Fibroblast of upper back skin (primary cell): ENCODE measurements at places on chromosomes 5 and 9.
A peak's percentile ranks its signal among the peaks of the same experiment; 100 is the strongest.

GRCh38 chr5:72237415-72237814 lies 82.6 kb downstream of the MRPS27 start:
- DNase-seq: peak; percentile 56

DNA sequence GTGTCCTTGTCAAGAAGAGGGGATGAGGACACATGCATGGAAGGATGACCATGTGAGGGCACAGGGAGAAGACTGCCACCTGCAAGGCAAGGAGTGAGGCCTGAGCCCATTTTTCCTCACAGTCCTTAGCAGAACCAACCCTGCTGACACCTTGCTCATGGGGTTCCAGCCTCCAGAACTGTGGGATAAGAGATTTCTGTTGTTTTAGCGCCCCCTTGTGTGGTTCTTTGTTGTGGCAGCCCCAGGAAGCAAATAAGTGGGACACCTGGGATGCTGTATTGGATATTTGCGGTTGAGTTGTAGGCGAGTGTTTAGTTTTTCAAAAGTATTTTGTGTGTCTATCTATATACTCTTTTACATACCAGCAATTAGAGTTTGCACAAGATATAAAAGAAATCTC lies 206.4 kb downstream of the NXNL2 start:
- no peak for DNase-seq

GRCh38 chr9:132651259-132651658 lies 18.5 kb downstream of the DDX31 start:
- DNase-seq: peak; percentile 75

DNA sequence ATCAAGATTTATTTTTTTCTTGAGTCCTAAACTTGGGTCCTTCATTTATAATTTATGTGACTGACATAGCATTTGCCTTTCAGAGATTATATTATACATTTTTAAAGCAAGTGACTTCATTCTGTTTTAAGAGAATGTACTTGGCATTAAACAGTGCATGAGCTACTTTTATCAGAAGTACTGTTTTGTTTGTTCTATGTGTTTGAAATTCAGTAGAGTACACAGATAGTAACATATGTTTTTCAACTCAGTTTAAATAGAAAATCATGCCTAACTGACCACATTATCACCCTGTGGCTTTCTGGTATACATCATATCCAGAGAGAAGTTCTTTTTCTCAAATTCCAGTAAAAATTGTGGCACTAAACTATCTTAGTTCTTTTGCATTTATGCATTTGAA lies 335.3 kb upstream of the CDH18 start:
- DNase-seq: no peak

DNA sequence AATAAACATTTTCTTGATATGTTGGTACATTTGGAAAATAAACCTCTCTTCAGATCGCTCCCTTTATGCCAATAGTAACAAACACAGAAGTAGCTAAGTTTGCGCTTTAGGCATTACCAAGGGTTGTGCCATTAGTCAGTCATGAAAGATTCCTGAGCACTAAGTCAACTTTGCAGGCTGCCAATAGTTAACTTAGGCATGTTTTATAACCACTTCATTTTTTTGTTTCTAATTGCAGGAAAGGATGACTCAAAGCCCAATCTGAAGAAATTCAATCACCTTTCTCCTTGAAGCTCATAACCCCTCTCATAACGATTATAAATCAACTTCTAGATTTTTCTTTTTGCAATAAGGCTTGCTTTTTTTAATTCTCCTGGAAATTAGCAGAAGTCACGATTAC lies 517.0 kb downstream of the AGTPBP1 start:
- peak; percentile 89 for DNase-seq

DNA sequence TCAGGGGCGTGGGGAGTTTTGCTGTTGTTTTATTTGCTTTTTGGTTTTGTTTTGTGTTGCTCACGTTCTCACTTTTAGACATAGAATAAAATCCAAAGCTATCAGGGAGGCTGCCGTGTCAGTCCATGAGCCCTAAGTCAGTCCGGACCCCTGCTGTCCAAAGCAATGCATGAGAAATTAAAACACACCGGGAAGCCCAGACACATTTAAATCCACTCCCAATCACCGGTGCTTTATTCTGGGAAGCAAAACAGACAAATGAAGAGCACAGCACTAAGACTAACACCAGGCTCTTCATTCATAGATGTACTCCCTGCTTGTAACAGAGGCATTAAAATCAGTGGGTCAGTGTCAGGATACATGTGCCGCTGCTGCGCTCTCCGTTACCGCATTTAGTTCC lies 180.9 kb downstream of the IRX2 start:
- DNase-seq: no peak

- DNase-seq: no peak
Observed at GRCh38 chr5:23437011-23437410, 70.4 kb upstream of the PRDM9 start.

DNA sequence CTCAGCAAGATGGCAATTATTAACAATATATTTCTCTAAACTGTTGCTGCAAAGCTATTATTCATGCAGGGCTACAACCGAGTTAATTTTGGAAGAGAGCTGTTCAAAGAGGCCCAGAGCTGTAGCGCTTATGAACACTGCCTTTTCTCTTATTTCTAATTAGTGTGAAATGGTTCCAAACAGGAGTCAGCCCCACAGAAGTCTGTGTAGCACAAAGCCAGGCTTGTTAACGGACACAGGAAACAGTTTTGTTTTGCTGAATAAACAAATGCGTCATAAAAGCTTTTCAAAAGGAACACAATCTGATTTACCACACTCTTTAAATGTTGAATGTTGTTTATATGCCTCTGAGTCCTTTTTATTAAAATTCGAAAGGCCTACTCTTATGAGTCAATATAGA lies 396.5 kb downstream of the ANXA1 start:
- DNase-seq: no peak

- DNase-seq: no peak
Observed at GRCh38 chr9:98038958-98039357, 17.6 kb upstream of the NANS start.

GRCh38 chr5:138022912-138023311 lies 10.0 kb downstream of the FAM13B start:
- no peak for DNase-seq

DNA sequence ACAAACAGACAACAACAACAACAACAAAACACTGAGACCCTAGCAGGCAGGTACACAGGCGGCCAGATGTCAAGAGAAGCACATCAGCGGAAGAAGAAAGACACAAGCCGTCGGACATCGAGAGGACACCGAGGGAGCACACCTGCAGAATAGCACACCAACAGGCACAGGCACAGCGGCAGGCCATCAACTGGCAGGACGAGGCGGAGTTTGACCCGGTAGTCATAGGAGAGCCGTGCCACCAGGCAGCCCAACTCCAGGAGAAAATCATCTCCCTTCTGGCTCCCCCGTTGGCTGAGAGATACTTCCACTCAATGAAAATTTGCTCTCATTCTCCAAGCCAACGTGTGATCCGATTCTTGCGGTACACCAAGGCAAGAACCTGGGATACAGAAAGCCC lies 352.1 kb upstream of the IZUMO3 start:
- no peak for DNase-seq

DNA sequence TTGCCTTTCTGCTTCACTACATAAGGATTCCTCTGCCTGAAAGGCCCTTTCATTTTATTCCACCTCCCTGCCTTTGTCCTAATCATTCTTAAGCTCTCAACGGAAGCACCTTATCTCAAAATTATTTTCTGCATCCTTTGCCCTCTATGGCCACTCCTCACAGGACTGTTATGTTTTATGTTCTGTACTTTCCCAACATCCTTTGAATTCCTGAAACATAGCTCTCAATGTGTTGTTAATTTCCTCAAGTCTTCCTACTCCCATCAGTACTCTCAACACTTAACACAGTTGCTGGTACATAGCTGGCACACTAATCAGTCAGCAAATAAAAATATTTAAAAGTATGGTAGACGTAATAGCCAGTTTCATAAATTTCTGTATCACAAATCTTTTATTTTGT lies 193.0 kb downstream of the RFX3 start:
- peak; percentile 22 for DNase-seq

DNA sequence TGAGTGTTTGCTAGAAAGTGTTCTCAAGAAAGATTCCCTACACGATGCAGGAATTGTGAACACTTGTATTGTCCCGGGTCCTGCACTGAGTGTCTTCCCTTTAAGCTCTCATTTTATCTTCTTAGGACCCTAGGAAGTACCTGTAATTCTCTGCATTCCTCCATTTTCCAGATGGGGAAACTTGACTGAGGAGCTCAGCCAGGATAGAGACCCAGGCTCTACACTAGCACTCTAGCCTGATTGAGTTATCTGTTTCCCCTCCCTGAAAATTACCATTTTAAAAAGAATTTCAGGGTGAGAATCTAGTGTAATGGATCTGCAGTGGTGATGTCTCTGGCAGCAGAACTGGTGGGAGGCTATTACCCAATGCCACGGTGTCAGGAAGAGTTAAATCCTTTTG lies 453.9 kb downstream of the KDM4C start:
- no peak for DNase-seq

DNA sequence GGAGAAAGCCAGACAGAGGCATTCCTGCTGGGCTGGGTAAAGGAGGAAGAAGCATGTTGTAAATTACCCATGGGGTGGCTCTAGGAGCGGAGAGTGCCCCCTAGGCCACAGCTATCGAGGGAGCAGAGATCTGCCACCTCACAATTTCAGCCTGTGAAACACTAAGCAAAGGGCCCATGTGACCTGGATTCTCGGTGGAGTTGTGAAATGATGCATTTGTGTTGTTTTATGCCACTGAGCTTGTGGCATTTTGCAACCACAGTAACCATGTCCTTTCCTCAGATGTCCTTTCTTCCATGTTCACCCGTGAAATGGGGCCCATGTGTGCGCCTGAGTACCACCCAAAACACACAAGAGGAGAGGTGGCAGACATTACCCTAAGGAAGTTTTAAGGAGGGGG lies 159.3 kb downstream of the SYK start:
- DNase-seq: no peak

DNA sequence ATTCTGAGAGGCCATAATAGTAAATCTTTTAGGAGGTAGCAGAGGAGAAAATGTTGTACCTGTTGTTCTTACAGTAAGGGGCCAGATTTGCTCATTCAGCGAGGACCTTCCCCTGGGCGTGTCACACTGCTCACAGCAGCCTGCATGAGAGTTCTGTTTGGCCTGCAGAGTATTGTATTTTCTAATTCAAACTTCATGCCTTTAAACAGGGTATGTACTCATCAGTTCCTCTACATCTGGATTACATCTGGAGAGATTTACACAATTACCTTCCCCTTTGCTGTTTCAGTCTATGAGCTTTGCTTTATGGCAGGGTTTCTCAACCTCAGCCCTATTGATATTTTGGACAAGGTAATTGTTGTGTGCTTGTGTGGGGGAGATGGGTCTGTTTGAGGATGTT lies 170.9 kb upstream of the STK32A start:
- DNase-seq: no peak

GRCh38 chr9:95265960-95266359 lies 51.5 kb downstream of the FANCC start:
- DNase-seq: no peak

GRCh38 chr9:135414293-135414692 lies 65.3 kb upstream of the PPP1R26 start:
- no peak for DNase-seq

DNA sequence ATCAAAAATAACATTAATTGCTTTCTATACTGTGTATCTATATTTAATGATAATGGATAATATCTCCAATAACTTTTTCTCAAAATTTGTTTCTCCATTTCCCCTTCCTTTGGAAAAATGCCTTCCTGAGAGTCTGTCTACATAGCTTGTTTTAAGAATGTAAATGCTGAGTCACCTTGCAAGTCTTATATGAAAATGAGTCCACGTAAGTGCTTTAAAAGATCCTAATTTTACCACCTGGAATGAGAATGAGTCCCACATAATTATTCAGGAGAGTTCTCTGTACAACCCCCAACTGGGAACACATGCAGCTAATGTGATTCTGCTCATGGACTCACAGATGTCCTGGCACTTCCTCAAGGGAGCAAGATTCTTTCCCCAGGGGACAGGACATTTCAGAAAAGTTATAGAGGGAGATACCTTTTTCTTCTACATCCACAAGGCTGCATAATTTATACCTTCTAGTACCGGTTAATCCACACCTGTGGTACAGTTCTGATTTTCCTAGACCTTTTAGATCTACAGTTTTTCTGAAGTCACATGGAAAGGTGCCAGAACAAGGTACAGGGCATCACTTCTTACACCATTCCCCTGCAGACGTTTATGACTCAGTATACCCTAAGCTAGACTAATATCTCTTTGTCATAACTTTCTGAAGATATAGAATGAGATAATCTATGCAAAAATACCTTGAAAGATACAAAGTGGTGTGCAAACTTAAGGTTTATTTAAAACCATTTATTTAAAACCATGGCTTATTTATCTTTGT lies 314.1 kb downstream of the CETN3 start:
- peak; percentile 22 for DNase-seq

DNA sequence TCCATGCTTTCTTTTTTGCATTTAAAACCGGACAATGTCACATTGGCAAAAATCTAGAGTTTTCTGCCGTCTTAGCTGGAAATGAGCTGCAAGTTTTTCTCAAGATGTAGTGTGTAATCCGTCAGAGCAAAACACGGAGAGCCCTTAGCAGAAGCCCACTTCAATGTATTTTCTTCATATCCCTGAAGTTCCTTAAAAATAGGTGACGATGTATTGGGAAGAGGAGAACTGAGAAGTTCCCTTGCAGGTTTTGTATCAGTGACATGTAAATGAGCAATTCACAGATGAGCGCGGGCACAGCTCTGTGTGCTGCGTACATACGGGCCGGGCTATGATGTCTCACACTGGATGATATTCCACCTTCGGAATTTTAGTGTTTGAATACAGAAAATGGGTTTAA lies 14.8 kb upstream of the CLPTM1L start:
- no peak for DNase-seq

DNA sequence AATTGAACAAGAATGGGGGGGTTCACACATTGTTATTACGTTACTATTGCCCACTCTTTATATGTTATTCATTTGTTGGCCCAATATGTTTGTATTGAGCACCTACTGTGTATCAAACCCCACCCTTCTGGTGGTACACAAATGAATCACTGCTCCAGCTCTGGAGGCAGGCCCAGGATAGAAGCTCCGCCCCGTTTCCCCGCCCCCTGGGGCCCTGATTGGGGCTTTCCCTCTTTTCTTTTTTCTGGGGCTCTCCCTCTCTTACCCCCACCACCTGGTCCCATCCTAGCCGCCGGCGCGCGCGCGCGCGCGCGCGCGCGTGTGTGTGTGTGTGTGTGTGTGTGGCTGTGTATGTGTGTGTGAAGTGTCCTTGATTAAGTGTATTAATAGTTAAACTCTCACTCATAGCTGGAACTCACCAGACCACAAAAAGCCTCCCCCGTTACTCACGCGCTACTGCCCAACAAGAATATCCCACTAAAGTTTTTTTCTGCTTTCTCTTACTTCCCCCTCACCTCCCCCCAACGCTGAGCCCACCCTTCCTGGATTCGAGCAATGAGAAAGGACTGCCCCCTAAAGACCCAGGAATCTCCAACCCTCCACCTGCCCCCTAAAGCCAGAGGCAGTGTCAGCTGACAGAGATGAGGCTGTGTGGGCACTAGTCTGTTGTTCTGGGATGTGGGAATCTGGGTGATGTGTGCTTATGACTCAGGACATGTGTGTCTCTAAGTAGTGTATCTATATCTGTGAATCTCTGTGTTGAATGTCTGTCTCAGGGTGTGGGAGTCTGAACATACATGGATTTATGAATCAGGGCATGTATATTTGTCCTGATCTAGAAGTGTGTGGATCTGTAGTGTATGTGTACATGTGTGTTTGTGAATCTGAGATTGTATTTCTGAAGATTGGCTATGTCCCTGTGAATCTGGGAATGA lies 4.0 kb downstream of the CXXC5 start:
- DNase-seq: peak; percentile 84
